Motor neuron (in vitro differentiated cells): ENCODE measurements at places on chromosomes 5 and 9. TPM values are rescaled to one million over a fixed set of nuclear protein-coding genes. Genes with fewer than 3 reads are reported as not detected.

C8G gene
- total RNA-seq, result 1.1 and 1.5 TPM in 2 replicates

XRCC4 gene
- 12.6 and 13.2 TPM in 2 replicates for total RNA-seq

STING1 gene
- total RNA-seq, result 0.95 and 1.1 TPM in 2 replicates

SLC6A7 gene
- total RNA-seq, result 0.36 and 0.54 TPM in 2 replicates

CATSPER3 gene
- total RNA-seq, result 0.24 and 0.52 TPM in 2 replicates

C5 gene
- total RNA-seq, result 2.2 and 2.4 TPM in 2 replicates

HTR4 gene
- total RNA-seq, result 0.10 TPM in 1 of 2 replicates, not detected in the other

IL13 gene
- not detected in 2 replicates for total RNA-seq

PCA3 gene
- total RNA-seq, result 2.7 and 3.3 TPM in 2 replicates

NACC2 gene
- total RNA-seq, result 26.6 TPM in 2 replicates

SH2D3C gene
- total RNA-seq, result 4.2 and 5.6 TPM in 2 replicates

ZFP37 gene
- total RNA-seq, result 5.0 and 6.2 TPM in 2 replicates

FGF18 gene
- total RNA-seq, result 0.27 and 0.87 TPM in 2 replicates

ETF1 gene
- 56.1 and 61.6 TPM in 2 replicates for total RNA-seq

PCDHGA8 gene
- 0.11 and 0.38 TPM in 2 replicates for total RNA-seq

NXNL2 gene
- 0.41 TPM in 1 of 2 replicates, not detected in the other for total RNA-seq

IFNA21 gene
- 0.77 TPM in 1 of 2 replicates, not detected in the other for total RNA-seq

TAL2 gene
- 0.61 TPM in 1 of 2 replicates, not detected in the other for total RNA-seq

PCDHA9 gene
- 0.15 and 0.17 TPM in 2 replicates for total RNA-seq

TRPM3 gene
- 0.09 and 1.2 TPM in 2 replicates for total RNA-seq

FOXI1 gene
- 0.57 and 0.58 TPM in 2 replicates for total RNA-seq

MLANA gene
- 1.1 and 1.3 TPM in 2 replicates for total RNA-seq

TLX3 gene
- not detected in 2 replicates for total RNA-seq

CCNI2 gene
- total RNA-seq, result 4.6 and 5.4 TPM in 2 replicates

CTNND2 gene
- 12.4 and 17.4 TPM in 2 replicates for total RNA-seq

NRG2 gene
- 0.71 and 1.6 TPM in 2 replicates for total RNA-seq

PCDHGC3 gene
- total RNA-seq, result 16.9 and 18.3 TPM in 2 replicates
